Cerebellar cortex (tissue), 1 donor: ENCODE measurements at places on chromosomes 7 and 10.

DNA sequence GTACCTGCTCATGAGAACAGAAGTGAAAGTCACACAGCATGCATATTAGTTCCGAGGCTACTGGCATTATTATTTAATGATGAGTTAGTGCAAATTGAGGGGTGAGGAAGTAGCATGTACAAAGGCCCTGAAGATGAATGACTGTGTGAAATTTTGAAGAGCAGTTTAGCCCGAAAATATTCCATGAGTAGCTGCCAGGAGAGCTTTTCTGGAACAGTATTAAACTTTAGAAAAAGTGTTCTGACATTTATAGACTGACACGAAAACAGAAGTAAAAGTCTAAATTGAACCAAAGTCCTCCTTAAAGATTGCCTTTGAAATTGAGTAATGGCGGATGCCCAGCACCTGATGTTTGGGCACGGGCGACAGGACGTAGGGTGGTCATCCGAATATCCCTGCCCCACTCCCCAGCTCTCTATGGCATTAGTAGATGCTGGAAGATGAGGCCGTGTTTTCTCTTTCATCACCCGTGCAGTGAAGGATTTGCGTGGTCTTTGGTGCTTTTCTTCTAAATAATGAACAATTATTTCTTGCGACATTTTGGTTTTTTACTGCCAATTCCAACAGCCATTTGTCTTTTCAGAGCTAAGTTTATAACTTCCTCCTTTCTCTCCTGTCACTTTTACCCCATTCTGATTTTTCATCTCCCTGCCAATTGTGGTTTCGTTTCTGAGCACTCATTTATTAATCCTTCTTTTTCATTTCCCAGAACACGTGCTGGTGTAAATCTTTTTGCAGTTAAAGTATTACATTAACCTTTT lies 192.6 kb downstream of the MGMT start:
- no peak for DNase-seq

DNA sequence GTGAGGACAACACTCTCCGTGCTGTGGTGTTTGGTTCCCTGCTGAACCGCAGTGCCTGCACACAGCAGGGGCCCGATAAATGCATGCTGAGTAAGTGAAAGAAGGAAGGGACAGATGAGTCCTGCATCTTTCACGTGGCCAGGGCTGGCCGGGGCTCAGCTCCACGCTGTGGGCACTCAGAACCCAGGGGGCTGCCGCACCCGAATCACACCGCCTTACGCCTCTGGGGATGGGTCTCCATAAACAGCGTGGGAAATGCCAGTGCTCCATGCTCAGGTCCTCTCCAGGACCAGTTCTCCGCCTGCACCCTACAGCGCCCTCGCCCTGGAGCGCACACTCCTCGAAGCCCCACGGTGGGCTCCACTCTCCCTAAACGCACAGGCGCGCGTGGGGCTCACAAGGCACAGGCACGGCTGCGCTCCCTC lies 38.1 kb downstream of the RASGEF1A start:
- DNase-seq, result no peak

- DNase-seq, result no peak
Observed at GRCh38 chr10:110147961-110148360, 59.4 kb upstream of the MXI1 start.

GRCh38 chr10:113096128-113096996 lies 146.3 kb downstream of the TCF7L2 start:
- peak; percentile 11 for DNase-seq

- DNase-seq, result no peak
Observed at GRCh38 chr10:5806745-5807144, 6.5 kb downstream of the GDI2 start.

- no peak for DNase-seq
Observed at GRCh38 chr10:91048380-91048779, 127.5 kb upstream of the ANKRD1 start.

DNA sequence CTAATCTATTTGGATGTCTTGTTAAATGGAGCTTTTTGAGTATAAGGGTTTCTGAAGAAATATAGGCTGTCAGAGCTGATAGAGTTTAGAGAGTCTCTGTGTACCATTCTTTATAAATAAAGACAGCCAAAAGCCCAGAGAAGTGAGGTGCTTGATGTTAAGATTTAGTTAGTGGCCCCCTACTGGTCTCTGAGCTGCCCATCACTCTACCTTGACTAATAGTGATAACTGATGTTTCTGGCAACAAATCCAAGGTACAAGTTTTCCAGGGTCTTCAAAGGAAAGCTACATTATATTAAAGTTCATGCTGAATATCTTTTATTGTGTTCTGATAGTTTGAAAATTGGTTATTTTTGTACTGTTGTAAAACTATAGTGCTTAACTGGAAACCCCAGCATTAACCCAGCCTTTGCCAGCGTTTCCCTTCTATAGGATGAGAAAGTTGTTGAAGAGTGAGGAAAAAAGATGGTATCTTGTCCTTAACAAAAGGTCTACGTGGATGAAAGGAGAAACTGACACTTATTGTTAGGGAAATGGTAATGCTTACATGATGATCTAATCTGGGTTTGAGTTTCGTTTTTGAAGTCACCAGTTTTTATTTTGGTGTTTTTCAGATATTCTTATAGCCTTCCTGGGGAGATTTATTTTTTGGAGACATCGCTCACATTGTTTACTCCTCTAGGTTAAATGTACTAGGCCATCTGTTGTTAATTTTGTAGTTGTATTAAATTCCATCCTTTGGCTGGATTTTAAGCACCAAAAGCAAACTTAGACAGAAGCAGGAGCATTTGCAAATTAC lies 79.0 kb downstream of the AUTS2 start:
- DNase-seq, result no peak

GRCh38 chr10:65611592-65611991 lies 1314.2 kb upstream of the LRRTM3 start:
- DNase-seq, result no peak

DNA sequence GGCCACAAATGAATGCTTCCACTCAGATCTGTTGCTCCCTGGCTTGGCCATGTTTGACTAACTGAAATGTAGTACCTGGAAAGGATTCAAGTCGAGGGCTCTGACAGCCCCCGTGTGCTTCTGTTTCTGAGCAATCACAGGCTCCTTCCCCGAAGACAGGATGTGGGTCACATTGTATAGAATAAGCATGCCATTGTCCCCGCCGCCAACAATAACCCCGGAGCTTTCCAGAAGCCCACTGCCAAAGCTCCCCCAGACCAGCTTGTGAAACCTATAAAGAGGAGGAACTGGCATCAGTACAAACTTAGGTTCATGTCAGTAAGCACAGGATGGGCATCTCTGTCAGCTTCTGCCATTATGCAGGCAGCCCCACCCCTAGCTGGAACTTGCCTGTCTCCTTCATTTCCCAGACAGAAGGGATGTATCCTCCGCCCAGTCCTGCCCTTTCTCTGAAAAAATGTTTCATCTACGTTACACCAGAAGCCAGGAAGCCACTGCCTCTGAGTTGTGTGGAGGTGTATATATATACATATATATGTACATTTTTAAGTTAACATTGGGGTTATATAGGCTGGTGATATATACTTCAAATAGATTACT lies 10.3 kb downstream of the SEC31B start:
- DNase-seq, result no peak

GRCh38 chr7:73858807-73859206 lies 2.2 kb upstream of the TMEM270 start:
- DNase-seq, result no peak
